ENCODE measurements at places on chromosomes 2 and 18.

- no peak for DNase-seq
Observed at GRCh38 chr18:51716277-51716676, 518.8 kb upstream of the MEX3C start.

- DNase-seq, result no peak
Observed at GRCh38 chr2:226183550-226183949, 616.1 kb downstream of the IRS1 start.

GRCh38 chr2:17558053-17558452, 17.6 kb downstream of the VSNL1 start:
- no peak for DNase-seq

GRCh38 chr2:68787356-68787755, 52.7 kb downstream of the ARHGAP25 start:
- DNase-seq, result no peak

DNA sequence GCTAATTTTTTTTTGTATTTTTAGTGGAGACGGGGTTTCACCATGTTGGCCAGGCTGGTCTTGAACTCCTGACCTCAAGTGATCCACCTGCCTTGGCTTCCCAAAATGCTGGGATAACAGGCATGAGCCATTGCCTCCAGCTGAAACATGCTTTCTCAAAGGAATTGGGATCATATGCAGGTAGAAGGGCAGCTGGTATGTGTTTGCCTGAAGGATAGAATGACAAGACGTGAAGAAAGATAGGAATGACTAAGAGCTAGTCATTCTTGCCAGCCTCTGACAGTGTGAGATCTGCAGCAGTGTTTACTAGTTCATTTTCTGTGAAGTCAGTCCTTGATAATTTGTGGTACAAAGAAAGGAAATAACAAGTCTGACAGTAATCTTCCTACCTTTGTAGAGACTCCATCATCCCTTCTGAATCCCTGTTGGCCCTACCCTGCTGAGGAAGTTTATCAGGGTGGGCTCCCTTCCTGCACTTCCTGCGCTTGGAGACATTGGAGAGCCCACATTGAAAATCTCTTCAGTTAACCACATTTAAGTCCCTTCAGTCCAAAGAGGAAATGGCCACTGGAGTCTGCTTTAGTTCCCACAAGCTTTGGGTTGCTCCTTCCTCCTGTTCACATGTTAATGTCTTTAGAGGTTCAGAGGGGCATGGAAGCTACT, 14.7 kb downstream of the CFLAR start:
- peak; percentile 82 for DNase-seq

DNA sequence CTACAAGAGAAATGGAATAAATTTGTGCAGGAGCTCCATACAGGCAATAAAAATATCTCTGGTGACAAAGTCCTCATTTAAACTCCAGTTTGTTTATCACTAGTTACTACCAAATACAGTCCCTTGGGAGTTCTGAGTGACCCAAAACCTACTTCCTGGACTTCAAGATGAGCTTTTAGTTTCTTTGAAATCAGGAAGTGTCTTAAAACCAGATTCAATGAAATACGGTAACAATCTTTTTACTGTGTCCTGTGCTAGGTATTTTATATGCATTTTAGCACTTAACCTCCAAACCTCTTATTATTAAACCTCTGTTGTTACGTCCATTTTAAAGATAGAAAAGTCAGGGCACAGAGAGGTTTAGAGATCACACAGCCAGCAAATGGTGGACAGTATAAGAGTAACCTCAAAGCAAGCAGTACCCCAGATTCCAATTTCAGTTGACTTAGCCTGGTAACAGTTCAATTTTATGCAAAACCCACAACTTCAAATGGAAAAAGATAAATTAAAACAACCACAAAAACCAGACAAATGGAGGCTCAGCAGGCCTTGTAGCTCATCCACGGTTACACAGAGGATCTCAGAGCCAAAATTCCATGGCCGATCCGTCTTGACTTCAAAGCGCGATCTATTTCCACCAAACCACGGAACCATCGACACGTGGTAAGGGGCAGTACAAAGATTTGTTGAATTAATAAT, 1.3 kb upstream of the KCMF1 start:
- DNase-seq, result peak; percentile 43

- DNase-seq, result no peak
Observed at GRCh38 chr2:44789971-44790721, 151.4 kb upstream of the SIX3 start.

- DNase-seq, result no peak
Observed at GRCh38 chr18:44705075-44705675, 24.5 kb downstream of the SETBP1 start.

DNA sequence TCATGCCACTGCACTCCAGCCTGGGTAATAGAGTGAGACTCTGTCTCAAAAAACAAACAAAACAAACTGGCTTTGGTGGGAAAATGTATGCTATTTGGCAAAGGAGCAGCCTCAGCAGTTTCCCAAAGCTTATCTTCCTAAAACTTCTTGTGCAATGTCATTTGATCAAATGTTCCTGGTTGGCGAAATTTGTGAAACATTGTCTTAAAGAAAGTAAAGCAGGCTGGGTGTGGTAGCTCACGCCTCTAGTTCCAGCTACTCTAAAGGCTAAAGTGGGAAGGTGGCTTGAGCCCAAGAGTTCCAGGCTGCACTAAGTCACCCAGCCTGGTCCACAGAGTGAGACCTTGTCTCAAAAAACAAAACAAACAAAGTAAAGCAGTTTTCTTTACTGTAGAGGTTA, 17.3 kb upstream of the TAF4B start:
- DNase-seq, result no peak

DNA sequence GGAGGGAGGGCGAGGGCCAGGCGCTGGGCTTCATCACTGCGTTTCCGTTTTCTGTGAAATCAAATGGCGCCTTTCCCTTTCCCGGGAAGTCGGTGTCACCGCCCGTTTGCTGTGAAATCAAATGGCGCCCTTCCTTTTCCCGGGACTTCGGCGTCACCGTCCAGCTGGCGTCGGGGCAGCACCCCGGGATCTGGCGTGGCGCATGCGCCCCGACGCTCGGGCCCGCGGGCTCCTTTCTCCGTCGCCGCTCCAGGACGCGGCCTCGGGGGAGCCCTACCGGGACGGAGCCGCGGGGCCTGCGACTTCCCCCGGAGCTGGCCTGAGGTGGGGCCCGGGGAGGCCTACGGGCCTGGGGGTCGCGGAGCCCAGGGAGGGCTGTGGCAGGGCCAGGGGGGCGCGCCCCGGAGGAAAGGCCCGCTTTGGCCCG, at the start of gene FAM228A:
FAM228A (plus strand) TSS at position 203 of the 427 bp plus-strand sequence. CDS start 428 bp downstream, outside the sequence.
- no peak for DNase-seq

- no peak for DNase-seq
Observed at GRCh38 chr2:28350196-28350595, 42.5 kb upstream of the FOSL2 start.

DNA sequence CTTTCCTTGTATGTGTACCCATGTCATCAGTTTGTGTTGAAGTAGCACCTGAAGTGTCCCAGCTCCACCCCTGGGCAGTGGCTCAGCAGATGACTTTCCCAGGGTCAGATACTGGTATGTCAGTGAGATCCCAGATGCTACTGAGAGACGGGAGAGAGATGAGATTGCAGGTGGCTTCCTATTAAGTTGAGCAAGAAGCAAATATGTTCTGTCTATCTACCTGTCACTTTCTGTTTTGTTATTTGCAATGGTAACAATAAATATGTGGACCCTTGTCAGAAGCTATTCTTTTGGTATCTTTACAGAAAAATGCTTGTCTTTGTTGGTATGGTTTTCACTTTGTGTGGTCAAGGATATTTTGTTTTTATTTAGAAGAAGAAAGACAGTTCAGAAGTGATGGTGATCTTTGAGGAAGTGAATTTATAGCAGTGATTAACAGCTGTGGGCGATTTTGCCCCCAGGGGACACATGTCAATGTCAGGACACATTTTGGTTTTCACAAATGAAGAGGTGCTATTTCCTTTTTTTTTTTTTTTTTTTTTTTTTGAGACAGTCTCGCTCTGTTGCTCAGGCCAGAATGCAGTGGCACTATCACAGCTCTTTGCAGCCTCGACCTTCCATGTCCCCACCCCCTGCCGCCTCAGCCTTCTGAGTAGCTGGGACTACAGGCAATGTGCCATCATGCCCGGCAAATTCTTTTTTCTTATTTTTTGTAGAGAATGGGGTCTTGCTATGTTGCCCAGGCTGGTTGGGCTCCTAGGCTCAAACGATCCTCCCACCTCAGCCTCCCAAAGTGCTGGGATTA, 21.4 kb downstream of the MGAT5 start:
- DNase-seq, result no peak

GRCh38 chr2:29920130-29920577, 1.2 kb downstream of the ALK start:
- DNase-seq, result peak; percentile 43

DNA sequence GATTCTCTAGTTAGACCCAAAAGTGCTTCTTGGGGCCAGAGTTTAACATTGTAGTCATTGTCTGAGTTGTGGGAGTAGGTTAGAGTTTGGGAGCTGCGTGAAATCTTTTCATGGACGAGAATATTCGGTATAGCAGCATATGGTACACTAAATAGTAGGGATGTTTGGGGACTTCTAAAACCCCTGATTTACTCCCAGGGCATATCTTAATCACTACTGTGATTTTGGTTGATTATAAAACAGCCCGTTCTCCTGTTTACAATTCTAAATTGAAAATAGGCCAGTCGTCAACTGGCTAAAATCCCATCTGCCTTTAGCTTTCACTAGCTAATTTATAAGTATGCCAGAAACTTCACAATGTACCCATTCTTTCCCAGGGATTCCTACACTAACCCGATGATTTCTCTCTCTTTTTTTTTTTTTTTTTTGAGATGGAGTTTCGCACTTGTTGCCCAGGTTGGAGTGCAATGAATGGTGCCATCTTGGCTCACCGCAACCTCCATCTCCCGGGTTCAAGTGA, 44.3 kb downstream of the MOB4 start:
- no peak for DNase-seq

DNA sequence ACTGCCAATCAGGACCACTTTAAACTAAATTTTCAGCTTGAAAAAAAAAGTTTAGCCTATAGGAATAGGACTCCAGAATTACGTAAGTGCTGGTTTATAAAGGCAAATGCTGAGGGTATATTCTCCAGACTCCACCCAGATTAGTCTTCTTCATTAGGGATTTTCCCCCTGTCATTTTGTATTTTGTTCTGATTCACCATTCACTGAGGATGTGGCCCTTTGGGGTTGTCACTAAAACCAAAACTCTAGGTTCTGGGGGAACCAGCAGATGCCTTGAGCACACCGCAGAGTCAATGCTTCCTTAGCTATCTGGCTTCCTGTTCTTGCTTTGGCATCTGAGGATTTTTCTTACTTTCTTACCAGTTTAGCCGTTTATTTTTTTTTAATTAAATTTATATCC, 10.5 kb downstream of the SCYGR4 start:
- no peak for DNase-seq

DNA sequence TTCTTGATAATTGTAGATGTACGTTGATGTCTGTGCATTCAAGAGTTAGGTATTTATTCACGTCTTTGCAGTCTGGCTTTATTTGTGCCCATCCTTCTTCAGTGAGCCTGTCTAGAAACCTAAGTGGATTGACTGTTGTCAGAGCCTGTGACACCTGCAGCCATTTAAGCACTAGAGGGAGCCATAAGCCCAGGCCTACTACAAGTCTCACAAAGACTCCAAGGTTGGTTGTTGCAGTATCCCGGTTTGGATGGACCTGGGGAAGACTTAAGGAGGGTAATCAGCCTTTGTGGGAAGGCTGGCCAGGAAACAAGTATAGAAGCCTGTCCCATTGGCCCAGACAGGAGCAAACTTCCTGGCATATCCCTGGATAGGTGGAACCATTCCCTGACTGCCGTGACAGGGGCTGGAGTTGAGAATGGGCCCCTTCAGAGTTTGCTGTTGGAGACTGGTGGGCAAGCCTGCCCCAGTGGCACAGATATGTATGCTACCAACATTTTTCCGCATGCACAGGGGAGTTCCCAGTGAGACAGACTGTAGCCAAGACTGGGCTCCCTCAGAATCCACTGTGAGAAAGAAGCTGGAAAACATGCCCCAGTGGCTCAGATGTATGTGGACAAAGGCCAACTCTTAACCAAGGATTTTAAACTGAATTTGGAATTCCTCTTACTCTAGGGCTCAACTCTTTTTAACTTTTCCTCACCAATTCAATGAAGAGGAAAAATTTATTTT, 9.3 kb upstream of the LRRC30 start:
- DNase-seq, result peak; percentile 77

- no peak for DNase-seq
Observed at GRCh38 chr2:220783671-220784070, 788.4 kb downstream of the EPHA4 start.

- no peak for DNase-seq
Observed at GRCh38 chr2:38711558-38711957, 39.6 kb downstream of the SRSF7 start.

DNA sequence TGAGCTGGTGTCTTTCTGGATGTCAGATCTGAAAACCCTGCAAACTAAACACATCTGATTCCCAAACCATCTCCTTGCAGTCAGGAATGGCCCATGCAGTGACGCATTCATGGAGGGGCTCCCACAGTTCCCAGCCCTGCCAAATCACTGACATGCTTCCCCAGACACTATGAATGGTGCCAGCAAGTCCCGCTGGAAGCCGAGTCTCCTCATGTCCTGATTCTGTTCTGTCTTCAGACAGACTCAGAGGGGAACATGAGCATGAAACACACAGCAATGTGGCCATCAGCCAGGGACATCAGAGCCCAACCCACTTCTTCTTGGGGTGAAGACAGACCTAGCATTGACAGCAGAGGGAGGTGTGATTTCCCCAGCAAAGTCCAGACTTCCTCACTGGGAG, 83.7 kb downstream of the TTC32 start:
- DNase-seq, result no peak

- no peak for DNase-seq
Observed at GRCh38 chr2:43559391-43560230, 36.2 kb downstream of the THADA start.

DNA sequence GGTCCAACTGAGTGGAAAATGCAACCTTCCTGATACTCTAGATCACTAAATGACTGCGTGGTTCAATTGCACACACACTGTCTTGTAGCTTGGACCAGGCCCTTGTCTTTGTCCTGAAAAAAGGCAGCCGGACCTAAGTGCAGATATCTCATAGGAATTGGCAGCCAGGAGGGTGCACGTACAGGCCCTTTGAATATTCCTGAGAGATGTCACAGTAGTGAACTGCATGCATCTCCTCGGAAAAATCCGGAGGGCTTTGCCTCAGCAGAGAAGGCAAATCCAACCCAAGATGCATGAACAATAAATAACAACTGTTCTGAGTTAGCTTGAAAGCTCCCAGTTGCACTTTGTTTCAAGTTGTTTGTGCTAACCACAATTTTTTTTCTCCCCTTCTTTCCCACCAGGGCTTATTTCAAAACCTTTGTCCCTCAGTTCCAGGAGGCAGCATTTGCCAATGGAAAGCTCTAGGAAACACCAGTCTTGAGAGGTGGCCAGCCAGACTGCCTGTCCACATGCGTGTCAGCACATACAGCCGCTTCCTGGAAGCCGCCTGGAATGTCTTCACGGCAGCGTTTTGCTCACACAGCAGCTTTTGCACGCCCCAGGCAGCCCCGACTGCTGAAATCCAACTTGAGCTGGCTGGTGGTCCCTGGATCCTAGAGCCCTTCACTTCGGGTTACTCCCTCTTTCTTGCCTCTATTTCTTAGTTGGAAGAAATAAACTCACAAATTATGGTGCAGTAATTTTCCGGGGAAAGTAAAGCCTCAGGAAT, 54.4 kb upstream of the FOSL2 start:
- DNase-seq, result peak; percentile 71
